ENCODE measurements at places on chromosomes 2 and 18. TPM values are rescaled to one million over a fixed set of nuclear protein-coding genes. Genes with fewer than 3 reads are reported as not detected.
A peak's percentile ranks its signal among the peaks of the same experiment; 100 is the strongest.

DNA sequence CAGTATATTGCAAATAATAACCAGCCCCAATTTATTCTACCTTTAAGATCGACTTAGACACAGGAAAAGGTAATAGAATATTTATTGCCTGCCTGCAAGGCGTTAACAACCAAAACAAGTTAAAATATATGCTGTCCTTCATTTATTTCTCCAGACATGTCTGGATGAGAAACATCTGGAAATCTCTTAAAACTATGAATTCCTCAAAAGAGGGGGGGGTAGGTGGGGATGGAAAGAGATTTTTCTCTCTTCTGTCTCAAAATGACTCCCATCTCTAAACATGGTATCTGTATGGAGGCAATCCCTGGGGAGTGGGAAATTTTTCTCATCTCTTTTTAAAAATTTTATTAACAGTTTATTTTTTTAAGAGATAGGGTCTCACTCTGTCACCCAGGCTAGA, 113.0 kb downstream of the CDH2 start:
- DNase-seq = no peak

DNA sequence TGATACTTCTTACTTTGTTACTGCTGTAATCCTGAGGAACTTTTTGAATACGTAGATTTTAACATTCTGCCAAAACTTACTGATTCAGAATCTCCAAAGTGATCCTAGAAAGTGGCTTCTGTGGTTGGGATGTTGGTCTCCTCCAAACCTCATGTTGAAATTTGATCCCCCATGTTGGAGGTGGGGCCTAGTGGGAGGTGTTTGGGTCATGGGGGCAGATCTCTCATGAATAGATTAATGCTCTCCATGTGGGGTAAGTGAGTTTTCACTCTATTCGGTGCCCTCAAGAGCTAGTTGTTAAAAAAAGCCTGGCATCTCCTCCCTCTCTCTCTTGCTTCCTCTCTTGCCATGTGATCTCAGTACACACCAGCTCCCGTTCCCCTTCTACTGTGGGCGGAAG, 329.9 kb downstream of the HRH4 start:
- DNase-seq = no peak

DNA sequence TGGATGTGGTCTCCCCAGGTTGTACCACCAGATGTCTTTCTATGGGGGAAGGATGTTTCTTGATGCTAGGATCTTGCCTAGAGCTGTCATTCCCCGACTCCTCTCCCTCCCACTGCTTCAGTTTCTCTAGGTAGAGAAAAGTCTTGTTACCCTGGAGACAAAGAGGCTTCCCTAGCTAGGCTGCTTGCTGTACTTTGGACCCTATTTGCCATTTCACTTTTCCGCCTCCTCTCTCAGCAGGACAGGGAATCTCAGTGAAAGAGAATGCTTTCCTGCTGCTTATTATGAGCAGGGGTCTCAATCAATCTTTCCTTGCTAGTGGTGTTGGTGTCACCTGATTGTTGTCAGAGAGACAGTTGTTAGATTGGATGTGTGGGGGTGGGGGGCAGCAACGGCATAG, 818.8 kb upstream of the GYPC start:
- DNase-seq = no peak

DNA sequence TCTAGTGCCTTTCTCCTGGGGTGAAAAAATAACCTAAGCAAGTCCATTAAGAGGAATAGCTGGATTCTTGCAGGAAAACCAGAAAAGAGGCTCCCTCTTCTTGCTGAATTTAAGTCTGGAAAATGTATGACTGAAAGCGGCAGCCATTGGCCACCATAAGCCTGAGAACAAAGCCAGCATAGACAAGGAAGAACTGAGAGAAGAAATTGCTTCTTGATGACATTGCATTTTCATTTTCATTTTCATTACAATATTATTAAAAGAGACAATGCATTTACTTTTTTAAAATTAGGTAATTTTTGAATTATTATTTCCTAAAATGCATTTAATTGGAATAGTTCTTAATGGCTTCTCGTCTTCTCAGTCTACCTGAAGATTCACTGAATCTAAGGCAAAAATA, 1157.5 kb upstream of the ZEB2 start:
- no peak for DNase-seq

GRCh38 chr2:187475499-187476248, 27.6 kb upstream of the CALCRL start:
- DNase-seq = no peak

RUFY4 gene
- not detected for total RNA-seq

DNA sequence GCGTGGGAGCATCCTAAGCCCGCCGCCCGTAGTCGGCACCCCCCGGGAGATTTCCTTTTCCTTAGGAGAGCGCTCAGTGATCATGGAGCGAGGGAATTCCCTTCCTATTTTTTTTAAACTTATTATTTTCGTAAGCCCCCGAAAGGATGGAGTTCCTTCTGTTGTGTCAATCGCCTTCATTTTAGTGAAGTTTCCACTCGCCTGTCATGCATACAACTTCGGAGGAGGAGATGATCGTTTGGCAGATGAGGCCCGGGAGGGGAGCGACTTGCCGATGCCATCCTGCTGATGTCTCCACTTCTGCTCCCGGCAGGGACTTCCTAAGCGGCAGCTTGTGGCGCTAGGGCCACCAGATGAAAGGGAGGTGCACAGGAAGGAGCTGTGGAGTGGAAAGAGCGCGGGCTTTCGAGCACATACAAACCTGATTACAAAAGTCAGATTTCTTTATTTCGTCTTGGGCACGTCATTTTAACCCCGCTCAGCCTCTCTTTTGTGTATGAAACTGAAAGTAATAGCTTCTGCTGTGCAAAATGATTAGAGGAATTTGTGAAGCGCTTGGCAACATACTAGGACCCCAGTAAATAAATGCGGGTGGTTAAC, at the start of gene ADGRF3:
Gene ADGRF3, minus strand, starts transcription at position 336 of the 600 bp plus-strand sequence. CDS start 555 bp downstream, outside the sequence.
- DNase-seq = peak; percentile 19

REG3A gene
- not detected for total RNA-seq

- peak; percentile 50 for DNase-seq
Observed at GRCh38 chr2:230987137-230988020, 8.5 kb upstream of the SPATA3 start.

DNA sequence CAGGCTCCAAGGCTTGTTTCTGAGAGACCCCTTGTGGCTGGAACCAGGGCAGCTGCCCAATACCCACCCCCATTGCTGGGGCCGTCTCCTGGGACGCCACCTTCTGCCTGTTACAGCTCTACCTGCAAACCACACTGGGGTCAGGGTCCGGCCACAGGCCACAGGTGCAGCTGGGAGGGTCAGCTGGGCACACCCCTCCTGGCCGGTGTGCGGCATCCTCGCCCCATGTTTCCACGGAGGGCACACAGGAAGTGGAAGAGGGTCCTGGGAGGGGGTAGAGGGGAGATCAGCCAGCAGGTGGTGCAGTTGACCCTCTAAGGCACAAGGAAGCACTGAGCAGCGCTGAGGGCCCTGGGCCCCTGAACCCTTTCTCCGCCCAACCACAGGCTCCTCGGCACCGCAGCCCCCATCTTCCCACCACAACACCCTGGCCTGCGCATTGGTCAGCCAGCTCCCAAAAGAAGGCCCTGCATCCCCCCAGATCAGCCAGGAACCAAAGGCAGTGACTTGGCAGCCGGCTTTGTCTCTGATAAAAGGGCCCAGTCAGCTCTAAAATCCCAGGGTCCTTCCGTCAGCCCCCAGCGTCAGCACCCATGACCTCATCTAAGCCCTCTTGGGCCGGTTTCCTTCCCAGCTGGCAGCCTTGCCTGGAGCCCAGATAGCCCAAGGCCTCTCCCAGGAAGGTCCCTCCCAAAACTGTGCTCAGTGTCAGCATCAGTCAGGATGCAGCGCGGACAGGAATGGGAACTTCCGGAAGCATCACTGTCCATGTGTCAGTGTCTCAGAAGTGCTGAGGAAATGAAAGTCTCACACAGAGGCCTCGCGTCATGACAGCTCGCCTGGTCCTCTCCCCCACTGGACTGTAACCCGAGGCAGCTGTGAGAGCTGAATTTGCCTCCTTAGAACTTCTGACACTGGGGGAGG, 1.7 kb downstream of the ERFE start:
- DNase-seq = no peak

SOCS6 gene
- 34.1 TPM for total RNA-seq

DNA sequence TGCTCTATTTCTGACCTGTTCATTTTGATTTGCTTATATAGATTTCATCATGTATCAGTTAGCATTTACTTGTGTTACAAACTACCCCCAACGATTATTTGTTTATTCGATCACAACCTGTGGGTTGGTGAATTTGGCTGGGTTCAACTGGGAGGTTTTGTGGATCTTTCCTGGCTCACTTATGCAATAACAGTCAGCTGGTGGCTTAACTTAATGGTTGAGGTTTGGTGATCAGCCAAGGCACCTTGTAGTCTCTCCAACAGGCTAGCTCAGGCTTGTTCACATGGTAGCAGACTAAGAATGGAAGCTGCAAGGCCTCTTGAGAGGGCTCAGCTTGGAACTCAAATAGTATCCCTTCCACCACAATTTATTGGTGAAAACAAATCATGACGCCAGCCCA, 5.4 kb upstream of the PUM2 start:
- peak; percentile 52 for DNase-seq

DNA sequence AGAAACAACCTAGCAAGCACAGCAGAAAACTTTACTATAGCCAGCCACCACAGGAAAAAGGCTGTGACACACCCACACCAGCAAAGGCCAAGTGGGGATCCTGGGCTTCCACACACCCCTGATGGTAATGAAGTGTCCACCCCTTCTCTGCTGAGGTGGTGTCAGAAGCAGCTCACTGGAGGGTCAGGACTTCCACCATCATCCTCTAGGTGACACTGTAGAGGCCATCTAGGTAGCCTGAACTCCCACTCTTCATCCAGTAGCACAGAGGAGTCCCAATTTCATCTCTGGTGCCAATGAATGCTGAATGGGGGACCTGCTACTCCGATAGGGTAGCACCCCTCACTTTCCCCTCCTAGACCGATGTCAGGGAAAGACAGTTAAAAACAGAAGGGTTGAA, 1544.4 kb downstream of the LRP1B start:
- DNase-seq = no peak

DNA sequence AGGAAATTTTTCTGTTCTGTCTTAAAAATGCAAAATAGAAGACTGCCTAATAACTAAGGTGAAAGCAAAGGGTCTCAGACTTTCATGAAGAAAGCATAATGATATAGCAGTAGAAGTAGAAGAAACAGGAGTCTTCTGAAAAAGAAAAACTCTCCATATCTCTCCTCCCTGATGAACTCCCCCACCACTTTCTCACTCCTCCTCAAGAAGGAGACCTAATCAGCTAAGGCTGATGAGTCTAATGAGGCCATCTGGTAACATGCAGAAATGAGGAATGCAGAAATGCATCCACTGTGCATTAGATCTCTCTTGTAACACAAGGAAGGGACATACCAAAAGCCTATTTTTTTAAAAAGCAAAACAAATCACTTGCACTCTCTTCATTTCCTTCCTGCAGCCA, 273.7 kb upstream of the UBE2E3 start:
- DNase-seq = no peak

- no peak for DNase-seq
Observed at GRCh38 chr2:234502919-234503285, 6.0 kb upstream of the ARL4C start.

GRCh38 chr2:106073678-106074406, 120.3 kb downstream of the UXS1 start:
- no peak for DNase-seq

TMEM131 gene
- total RNA-seq = 50.7 TPM

DNA sequence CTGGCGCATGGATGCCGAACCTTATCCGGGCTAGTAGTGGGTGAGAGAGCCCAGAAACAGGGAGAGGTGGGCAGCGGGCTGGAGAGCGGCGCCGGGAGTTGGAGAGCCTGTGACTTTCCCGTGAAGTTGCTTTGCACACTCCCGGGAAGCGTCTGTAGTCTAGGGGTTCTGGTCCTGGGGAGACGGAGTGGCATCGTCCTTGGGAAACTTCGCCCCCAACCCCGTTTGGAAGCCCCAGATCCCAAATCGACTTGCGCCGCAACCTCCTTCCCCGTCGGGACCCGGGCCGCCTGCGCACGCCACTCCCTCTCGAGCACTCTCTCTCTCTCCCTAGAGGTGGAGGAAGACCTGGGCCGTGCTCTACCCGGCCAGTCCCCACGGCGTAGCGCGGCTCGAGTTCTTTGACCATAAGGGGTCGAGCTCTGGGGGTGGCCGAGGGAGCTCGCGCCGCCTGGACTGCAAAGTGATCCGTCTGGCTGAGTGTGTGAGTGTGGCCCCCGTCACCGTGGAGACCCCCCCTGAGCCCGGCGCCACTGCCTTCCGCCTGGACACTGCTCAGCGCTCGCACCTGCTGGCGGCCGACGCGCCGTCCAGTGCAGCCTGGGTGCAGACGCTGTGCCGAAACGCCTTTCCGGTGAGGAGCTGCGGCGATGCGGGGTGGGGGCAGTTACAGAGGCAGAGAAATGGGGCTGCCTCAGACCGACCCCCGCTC, 456 bp downstream of the DOK1 start:
- DNase-seq = no peak

DNA sequence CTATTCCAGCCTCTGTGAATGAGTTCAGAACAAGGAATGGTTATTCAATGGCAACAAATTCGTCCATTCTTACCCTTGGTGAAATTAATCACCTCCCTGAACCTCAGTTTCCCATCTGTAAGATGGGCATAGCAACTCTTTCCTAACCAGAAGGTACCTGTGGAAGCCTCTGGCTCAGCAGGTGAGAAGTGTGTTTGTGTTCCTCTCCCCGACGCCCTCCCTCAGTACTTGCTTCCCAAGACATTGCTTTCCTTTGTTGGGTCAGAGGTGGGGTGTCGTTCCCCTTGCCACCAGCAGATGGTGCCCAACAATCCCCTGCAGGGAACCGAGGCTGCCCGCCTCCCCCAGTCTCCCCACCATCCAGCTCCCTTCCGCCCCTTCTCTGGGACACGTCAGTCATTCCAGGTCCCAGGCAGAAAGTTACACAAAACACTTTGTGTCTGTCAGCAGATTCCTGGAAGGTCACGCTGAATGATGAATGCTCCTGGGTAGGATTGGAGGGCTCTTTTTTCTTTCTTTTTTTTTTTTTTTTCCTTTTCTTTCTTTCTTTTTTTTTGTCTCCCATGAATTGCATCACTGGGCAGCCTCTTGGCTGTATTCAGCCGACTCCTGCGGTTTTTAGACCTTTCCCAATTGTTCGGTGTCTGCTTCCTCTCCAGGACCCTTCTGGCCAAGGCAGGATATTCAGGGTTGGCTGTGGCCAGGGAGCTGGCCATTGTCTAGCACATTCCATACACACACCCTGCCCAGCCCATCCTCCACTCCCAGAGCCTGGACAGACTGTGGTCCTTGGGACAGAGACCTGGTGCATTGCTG, 117.3 kb downstream of the LPIN1 start:
- DNase-seq = peak; percentile 77

GRCh38 chr2:217491271-217491670, 511.5 kb downstream of the TNS1 start:
- no peak for DNase-seq

All from HFFc6 (cell line).